Left kidney (tissue), 8 donors: ENCODE measurements at places on chromosomes 2 and 18.

- peak; percentile 66 for DNase-seq
Observed at GRCh38 chr2:16664052-16664731, 1.4 kb downstream of the CYRIA start.

GRCh38 chr18:9619990-9620389 lies 5.6 kb upstream of the PPP4R1 start:
- no peak for DNase-seq

- no peak for DNase-seq
Observed at GRCh38 chr2:20917287-20917660, 94.4 kb upstream of the LDAH start.

GRCh38 chr2:85852937-85853498 lies 35.8 kb downstream of the ST3GAL5 start:
- no peak for DNase-seq

DNA sequence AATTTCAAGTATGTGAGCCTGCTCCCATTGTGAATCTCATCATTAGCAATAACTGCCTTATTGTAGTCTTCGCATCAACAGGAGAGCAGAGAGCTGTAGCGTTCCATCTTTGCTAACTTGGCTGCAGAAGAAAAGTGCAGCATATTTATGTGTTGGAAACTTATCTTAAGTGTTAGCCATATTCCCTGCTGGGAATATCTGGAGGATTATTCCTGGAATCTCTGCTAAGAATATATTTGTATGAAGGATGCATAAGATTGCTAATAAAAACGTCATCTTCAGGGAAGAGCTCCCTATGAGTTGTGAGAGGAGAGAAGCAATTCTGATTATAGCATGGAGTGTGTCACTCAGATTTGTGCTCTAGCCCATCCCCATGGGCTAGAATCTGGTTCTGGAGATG lies 115.1 kb upstream of the REG3G start:
- DNase-seq, result no peak
